SK-MEL-5 (cell line): ENCODE measurements at places on chromosomes 6 and 20. TPM values are rescaled to one million over a fixed set of nuclear protein-coding genes. Genes with fewer than 3 reads are reported as not detected.

NINL gene
- 5.0 and 9.0 TPM in 2 replicates for total RNA-seq

ZNFX1 gene
- 20.3 and 21.0 TPM in 2 replicates for total RNA-seq

DNA sequence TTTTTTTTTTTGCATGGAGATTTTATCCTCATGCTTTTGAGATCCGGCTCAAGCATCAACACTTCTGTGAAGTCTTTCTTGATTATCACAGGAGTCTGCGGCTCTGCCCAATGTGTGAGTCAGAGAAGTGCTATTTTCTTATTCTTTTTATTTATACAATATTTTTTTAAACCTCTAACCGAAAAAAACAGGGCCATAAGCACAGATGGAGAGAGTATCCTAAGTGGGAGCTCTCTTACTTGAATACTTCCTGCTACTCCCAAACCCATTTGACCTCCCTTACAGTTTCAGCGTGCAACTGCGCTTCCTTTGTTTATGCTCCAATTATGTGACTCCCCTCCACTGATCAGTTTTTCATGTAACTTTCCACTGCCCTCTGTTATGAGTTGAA, 8.7 kb upstream of the ATXN1 start:
- DNase-seq, result no peak

- DNase-seq, result no peak
Observed at GRCh38 chr6:16625291-16626265, 135.7 kb downstream of the ATXN1 start.

- DNase-seq, result no peak
Observed at GRCh38 chr6:147054158-147054557, 150.1 kb upstream of the STXBP5 start.

GSTA2 gene
- total RNA-seq, result 0.32 TPM in 1 of 2 replicates, not detected in the other

GRCh38 chr6:89834884-89835792, 5.5 kb downstream of the CASP8AP2 start:
- DNase-seq, result no peak

GRCh38 chr6:65908065-65908464, 201.0 kb upstream of the EYS start:
- no peak for DNase-seq

DNA sequence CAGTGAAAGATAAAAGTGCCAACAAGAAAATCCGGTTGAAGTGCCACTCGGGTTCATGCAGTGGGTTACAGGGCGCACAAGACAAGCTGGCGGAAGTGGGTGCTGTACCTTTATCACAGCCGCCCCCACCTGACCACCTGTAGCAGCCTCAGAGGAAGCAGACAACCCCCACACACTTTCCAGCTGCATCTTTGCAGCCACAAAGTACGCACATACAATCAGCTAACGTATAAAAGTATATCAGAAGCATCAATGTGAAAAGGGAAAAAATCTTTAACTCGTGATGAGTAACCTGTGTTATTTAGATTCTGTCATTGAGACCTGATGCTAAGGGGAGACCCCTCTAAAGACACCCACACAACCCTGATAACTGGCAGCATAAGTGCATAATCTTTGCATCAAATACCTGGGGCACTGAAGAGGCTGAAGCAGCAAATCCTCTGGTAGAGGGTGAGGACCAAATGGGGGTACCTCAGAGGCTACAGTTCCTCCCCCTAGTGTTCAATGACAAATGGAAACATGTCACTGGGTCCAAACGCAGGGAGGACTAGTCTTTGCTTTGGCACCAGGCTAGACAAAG, 22.1 kb downstream of the BACH2 start:
- no peak for DNase-seq

EPM2A gene
- 8.3 and 11.1 TPM in 2 replicates for total RNA-seq
